ENCODE measurements at places on chromosomes 2 and 18.

DNA sequence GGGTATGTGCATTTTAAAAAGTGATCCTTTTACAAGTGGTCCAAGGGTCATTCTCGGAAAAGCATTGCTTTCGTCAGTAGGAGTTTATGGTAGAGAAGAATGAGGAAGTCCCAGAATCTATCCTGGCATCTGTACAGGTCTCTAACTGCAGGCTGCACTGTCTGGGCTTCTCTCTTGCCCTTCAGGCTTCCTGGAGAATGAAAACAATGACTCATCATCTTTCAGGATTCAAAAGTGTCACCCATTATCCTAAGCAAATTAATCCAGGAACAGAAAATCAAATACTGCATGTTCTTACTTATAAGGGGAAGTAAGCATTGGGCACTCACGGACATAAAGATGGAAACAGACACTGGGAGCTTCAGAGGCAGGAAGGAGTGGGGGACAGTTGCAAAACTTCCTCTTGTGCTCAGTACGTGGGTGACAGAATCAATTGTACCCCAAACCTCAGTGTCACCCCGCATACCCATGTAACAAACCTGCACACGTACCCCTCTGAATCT is 60.2 kb upstream of the TXNDC2 start:
- DNase-seq = no peak

GRCh38 chr2:109563288-109563687 is 50.5 kb downstream of the SEPTIN10 start:
- no peak for DNase-seq

GRCh38 chr18:21489119-21489750 is 111.3 kb downstream of the ESCO1 start:
- DNase-seq = no peak

DNA sequence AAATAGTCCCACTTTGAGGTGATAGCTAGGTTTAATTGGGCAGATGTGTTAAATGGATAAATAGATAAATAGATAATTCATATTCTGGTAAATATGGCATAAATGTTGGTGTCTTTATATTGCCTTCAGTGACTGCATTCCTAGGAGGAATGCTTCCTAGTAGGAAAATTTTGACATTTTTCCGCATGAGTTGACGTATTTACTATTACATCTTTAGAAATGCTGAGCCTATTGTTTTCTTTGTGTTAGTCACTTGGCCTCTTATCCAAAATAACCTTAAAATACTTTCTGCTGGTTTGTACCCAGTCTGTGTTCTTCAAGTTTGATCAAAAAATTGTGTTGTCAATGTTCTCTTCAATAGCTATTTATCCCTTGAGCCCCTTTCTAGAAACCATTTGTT is 495.6 kb upstream of the ZEB2 start:
- DNase-seq = no peak

DNA sequence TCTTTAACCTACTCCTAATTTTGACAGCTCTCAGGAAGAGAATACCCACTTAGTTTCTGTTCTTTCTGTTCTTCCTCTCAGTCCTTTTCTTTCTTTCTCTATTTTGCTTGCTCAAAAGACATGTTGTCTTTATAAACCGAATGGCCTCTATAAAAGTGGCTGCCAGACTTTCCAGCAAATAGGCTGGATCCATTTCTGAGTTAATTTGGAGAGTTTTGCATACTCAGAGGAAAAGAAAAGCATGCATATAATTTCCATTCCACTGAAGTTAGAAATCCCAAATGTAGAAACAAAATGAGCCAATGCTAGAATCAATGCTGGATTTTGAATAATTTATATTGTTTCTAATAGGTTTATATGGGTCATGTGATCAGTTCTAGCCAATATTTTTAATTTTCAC is 65.9 kb downstream of the FAM124B start:
- no peak for DNase-seq

DNA sequence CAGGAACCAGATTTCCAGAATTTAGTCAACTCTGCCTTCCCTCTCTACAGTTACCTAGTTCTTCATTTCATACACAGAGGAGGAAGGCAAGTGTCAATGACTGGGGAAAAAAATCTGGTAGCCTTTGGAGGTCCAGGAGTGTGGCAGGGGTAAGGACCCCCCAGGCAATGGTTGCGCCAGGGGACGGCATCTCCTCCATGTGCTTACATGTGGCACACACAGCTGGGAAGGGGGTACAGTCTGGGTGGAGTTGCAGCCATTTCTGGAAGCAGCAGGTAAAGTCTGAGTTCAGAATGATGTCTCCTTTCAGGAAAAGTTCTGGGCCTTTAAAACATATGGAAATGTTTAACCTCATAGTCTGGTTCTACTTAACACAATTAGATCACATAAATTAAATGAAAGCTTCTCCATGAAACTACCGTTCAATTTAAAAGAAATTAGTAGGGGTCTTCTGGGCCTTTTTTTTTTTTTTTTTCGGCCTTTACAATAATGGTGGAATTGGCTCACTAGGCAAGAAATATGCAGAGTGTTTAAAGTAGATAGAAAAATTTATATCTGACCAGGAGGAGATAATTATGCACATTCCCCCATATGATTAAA is 153.6 kb upstream of the EPC2 start:
- DNase-seq = no peak

DNA sequence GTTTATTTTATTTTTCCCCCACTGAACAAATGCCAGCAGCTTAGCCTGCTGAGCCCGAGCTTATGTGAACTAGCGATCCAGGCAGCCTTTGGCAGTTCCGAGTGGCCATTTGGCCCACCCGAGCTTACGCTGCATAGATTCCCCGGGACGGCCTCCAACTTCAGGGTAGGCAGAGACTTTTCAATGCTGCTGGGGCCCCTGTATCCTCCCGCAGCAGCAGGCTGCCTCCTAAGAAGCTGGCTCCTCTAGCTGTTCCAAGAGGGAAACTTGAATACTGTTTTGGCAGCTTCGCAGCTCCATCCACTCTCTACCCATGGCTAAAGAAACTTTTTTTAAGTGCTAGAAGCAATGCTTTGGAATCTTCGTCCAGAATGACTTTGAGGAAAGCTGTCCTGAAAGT is 295.2 kb downstream of the SS18 start:
- DNase-seq = no peak

GRCh38 chr2:101734505-101735165 is 37.1 kb downstream of the MAP4K4 start:
- DNase-seq = no peak

GRCh38 chr2:42567364-42567763 is 1.1 kb upstream of the MTA3 start:
- DNase-seq = peak; percentile 66

GRCh38 chr2:24111407-24111901 is 11.7 kb downstream of the PFN4 start:
- DNase-seq = no peak

- no peak for DNase-seq
Measured at GRCh38 chr2:2294183-2294690, 36.8 kb downstream of the MYT1L start.

DNA sequence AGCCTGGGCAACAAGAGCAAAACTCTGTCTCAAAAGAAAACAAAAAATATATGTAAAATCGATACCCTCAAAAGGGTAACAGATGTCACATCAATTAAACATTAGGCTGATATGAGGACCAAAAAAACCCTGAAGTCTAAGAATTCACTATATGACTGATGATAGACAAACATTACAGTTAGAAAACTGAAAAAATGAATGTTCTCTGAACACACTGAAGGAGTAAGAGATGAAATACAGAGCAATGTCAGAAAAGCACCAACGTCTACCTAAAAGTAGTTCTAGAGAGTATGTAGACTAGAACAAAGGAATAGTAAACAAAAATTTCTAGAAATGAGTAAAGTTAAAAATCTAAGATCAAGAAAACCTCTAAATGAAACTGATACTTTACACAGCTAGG is 81.9 kb downstream of the SLC66A3 start:
- no peak for DNase-seq

- no peak for DNase-seq
Measured at GRCh38 chr2:6721395-6721794, 144.3 kb downstream of the CMPK2 start.

GRCh38 chr2:173596244-173596643 is 241.6 kb downstream of the CDCA7 start:
- no peak for DNase-seq
